Right cardiac atrium (tissue), 5 donors: ENCODE measurements at places on chromosomes 11 and 22. TPM values are rescaled to one million over a fixed set of nuclear protein-coding genes. Genes with fewer than 3 reads are reported as not detected.

DNA sequence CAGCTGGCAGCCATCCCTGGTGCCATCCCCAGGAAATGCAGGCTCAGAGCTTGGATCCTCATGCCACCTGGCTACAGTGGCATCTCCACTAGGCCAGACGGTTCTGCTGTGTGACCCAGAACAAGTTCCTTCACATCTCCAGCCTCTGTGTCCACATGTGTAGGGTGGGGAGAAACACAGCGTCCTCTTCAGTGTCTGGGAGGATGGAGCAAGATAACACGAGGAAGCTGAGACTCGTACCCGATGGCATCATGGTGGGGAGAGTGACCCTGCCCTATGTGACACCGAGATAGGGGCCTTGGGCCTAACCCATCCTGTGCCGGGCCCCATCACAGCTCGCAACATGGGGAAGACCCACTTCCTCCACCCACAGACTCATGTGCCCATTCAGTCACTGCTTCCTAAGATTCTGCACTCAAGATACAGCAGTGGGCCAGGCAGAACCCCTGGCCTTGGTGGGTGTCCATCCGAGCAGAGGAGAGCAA lies 78.5 kb downstream of the MORC2 start:
- DNase-seq = no peak

DNA sequence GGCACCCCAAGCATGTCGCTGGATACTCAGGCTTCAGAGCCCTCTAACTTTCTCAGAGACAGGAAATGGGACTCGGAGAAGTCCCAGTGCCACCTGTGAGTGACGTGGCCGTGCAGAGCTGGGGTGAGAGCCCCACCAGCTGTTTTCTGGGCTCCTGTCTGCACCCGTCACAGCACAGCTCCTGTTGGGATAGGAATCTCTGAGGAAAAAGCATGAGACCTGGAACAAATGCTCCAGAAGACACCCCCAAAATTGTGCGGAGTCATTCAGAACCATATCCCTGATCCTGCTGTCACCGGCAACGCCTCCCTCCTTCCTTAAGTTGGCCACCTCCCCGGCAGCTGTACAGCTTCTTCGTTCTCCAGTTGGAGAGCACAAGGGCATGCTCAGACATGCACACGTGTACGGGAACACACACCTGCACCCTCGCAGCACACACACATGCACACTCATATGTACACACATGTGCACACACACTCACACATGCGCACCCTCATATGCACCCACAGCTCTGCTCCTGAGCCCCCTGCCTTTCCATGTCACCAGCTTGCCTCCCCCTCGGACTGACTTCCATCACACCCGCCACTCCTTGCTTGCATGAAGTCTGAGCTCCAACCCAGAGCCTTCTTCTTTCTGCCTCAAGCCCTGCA lies 1430.0 kb downstream of the BRD1 start:
- no peak for DNase-seq

- no peak for DNase-seq
Observed at GRCh38 chr22:37056246-37056645, 4.7 kb downstream of the KCTD17 start.

- DNase-seq = no peak
Observed at GRCh38 chr22:50282361-50283155, 12.4 kb upstream of the MAPK11 start.

DNA sequence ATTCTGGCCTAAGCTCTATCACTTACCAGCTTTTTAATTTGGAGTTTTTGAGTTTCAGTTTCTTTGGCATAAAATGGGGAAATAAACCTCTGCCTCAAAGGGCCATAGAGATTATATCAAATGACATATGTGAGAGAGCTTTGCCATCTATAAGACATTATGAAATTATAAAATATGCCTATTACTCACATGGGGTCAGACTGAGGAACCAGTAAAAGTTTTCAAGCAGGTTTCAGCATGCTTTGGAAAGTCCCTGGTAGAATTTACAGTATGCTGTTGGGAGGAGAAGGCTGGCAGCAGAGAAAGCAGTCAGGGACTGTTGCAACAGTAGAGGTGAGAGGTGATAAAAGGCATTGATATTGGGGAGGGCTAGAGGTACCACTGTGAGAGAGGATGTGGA lies 13.6 kb upstream of the MTNR1B start:
- DNase-seq = no peak

DNA sequence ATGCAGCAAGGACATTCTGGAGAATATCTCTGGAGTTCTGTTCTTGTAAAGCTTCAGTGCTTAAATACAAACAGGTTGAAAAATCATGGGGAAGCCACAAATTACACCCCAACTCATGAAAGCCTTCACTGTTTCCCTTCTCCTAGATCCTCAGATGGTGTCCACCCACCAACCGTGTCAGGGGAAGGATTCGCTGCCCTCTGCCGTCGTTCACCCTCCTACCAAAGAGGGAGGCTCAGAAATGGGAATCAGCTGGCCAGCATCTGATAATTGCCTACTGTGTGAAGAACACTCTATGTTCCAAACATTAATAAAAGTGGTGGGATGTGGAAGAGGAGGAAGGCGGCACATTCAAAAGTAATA lies 7.4 kb upstream of the HEPACAM start:
- DNase-seq = no peak

GRCh38 chr22:37019309-37020191 lies at the start of the genes MPST and TST:
Gene MPST, plus strand, starts transcription at chr22:37019742. Its CDS starts 95 bp downstream, at chr22:37019837.
Gene TST, minus strand, starts transcription at chr22:37019447. Its CDS starts 715 bp downstream, at chr22:37018732.
- DNase-seq = peak; percentile 95

FOLH1 gene
- total RNA-seq = 0.72 TPM
